Naive thymus-derived CD8-positive, alpha-beta T cell (primary cell): ENCODE measurements at places on chromosomes 1 and 21. TPM values are rescaled to one million over a fixed set of nuclear protein-coding genes. Genes with fewer than 3 reads are reported as not detected.

HPCA gene
- not detected for total RNA-seq

DNA sequence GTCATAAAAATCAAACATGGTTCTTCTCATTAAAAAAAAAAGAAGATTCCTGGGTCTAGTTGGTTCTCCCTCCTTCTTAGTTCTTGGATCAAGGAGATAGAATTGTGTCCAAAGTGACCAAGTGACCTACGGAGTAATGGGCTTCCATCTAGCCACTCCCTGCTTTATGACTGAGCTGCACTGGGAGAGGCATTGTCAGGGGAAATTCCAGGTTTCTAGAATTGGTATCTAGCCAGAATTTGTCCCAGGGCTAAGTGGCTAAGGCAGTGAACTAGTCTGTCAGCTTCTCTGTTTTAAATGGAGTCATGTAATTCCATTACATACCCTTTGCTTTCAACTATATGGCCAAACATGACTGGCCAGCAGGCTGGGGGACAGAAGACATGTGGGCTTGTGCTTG, 40.1 kb upstream of the ERG start:
- no peak for DNase-seq

ST6GALNAC3 gene
- 3.6 TPM for total RNA-seq

ZNF695 gene
- total RNA-seq, result not detected

- DNase-seq, result no peak
Measured at GRCh38 chr21:17462276-17462981, 50.4 kb upstream of the CXADR start.

DNA sequence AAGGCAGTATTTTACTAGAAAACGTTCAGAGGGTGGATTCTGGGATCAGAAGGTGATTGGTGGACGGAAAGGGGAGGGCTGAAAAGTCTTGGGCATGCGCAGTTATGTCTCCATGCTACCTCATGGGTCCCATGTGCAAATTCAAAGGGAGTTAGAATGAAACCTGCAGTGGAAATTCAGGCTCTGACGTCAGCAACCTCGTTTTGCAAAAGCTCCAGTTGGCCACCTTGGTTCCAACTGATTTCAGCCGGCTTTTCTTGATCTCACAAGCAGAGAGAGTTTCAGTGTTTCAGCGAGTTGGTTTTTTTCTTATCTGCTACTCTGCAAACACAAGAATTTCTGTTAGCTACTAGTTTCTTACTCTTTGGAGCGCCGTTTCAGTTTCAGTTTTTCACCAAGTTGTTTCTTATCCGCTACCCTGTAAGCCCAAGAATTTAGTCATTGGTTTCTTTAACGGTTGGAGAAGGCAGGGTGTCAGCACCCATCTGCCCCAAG, 69.8 kb upstream of the PGBD5 start:
- DNase-seq, result no peak

DNA sequence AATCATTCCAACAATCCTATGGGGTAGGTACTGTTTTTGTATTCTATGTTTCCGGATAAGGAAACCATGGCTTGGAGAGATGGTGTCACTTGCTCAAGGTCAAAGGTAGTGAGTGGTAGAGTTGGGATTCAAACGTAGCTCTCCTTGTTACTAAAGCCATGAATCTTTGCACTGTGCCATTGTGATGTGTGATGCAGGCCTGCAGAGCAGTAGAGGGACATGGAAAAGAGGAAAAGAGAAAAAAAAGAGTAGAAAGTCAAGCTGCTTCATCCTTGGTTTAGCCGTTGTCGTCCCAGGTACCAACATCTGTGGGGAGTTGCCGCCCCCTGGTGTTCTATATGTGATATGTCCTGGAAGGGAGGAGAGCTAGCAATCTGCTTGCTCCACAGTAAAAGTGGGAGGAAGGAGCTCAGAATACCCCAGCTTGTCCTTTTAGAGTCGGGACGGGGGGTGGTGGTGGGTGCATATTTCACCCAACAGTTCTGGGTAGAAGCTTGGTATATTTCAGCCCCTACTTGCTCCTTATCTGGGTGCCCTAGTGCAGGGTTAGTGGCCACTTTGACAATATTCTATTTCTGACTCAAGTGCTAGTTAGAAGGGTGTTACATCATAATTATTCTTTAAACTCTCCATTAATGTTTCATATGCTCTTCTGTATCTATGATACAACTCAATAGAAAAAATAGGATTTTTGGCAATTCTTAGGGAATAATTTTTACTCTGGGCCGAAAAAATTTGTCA, 98.4 kb downstream of the EBNA1BP2 start:
- peak; percentile 78 for DNase-seq

DNA sequence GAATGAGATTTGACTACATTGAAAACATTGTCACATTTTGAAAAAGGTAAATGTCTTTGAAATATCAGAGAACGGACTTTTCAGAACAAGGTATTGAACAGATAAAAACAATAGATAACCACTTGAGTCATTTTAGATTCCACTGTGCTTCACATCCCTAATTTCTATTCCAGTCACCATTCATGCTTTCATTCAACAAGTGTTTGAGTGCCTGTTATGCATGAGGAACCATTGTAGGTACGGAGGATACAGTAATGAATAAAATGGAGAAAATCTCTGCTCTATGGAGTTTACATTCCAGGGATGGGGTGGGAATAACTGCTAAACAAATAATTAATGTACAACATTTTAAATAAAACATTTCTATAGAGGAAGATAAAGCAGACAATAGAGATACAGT, 26.3 kb downstream of the ZMYM4 start:
- no peak for DNase-seq

LCE3E gene
- total RNA-seq, result not detected

GRCh38 chr1:9449976-9450696, 89.1 kb upstream of the SLC25A33 start:
- no peak for DNase-seq

DNA sequence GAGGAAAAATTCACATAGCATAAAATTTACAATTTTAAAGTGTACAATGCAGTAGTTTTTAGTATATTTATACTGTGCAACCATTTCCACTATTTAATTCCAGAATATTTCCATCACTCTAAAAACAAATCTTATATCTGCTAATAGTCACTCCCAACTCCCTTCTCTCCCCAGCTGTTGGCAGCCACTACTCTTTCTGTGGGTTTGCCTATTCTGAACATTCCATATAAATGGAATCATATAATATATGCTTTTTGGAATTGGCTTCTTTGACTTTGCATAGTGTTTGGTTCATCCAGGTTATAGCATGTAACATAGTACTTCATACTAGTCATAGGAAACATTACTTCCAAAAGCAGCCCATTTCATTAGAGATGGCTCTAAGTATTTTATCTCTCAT, 25.0 kb upstream of the TMEM39B start:
- no peak for DNase-seq

TAS1R3 gene
- total RNA-seq, result 2.7 TPM
